ENCODE measurements at places on chromosomes 7 and 10. TPM values are rescaled to one million over a fixed set of nuclear protein-coding genes. Genes with fewer than 3 reads are reported as not detected.

GRCh38 chr7:10888861-10889260, 84.8 kb upstream of the PHF14 start:
- DNase-seq = no peak

DNA sequence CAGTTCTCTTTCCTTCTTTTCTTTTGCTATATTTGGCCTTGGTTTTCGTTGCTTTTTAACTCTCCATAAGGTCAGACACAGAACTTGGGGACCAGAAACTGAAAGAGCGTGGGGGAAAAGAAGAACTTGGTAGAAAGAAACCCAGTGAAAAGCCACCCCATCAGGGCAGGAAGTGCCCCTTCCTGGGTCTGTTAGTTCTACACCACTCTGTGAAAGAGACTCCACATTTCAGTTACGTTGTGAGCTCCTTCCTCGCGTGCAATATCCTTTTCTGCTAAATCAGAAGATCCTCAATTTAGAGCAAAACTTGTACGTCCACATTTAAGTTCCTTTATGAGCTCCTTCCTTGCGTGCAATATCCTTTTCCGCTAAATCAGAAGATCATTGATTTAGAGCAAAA, 220.6 kb upstream of the FOXK1 start:
- no peak for DNase-seq

DNA sequence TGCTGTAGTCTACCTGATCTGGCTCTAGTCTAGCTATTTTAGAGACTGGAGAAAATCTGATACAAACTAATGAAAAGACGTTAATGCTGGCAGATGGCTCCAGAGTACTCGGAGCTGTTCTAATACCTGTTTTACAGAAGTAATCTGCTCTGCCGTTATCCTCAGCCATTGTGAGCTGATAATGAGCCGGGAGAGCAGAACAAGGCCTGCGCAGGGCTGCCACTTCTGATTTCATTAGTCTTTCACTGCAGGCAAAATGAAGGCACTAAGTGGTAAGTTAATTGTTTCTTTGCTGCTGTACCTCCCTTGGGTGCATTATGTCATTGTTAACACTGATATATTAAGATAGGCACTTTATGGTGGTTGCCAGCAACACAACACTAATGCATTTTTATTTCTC, 456.4 kb upstream of the PFKP start:
- DNase-seq = no peak

The NEURL1 gene
- 7.9 TPM for total RNA-seq

- DNase-seq = no peak
Measured at GRCh38 chr10:128943111-128943510, 523.9 kb upstream of the MGMT start.

GRCh38 chr7:14751461-14751860, 151.1 kb downstream of the DGKB start:
- no peak for DNase-seq

GRCh38 chr10:91493313-91493712, 83.2 kb downstream of the HECTD2 start:
- peak; percentile 23 for DNase-seq

The PPP1R3C gene
- 0.31 TPM for total RNA-seq

The SORBS1 gene
- total RNA-seq = 12.7 TPM

The ZNF503 gene
- 0.37 TPM for total RNA-seq

GRCh38 chr10:30675791-30676718, 46.5 kb upstream of the LYZL2 start:
- DNase-seq = no peak

DNA sequence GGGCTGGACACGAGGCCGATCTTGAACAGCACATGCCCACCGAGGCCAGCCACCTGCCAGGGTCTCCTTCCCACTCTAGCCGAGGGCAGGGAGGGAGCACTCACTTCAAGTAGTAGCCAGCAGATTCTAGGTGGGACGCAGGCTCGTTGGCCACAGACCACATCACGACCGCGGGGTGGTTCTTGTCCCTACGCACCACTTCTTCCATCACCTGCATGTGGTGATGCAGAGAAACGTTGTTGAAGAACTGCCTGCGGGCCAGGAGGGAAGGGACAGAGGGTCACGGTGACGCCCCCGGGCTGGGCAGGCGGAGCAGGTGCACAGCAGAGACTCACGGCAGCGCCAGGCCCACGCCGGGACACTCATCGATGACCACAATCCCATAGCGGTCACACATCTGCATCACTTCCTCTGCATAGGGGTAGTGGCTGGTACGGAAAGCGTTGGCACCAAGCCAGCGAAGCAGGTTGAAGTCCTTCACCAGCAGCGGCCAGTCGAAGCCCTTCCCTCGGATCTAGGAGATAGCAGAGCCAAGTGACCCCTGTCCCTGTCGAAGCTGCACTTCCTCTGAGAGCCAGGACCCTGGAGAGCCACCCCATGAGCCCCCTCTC, 7.7 kb downstream of the GUSB start:
- DNase-seq = no peak

The FAM241B gene
- 8.4 TPM for total RNA-seq

DNA sequence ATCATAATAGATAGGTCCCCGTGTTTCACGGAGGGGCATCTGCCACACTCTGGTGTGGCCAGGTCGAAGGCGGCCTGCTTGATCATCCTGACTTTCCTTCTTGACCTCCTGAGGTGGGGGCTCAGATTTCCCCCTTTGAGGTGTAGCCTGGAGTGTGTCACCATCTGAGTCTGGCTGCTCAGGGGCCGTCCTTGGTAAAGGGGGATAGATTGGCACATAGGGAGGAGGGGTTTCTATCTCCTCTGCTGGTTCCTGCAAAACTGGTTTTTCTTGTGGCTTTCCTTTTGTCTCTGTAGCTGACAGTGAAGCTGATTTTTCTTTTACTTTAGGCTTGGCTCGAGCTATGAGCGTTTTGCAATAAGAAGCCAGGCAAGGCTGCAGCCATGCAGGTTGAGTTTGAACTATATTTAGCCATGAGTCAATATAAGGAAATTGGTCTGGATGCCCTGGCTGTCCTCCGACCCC, 7.1 kb upstream of the ZNF117 start:
- peak; percentile 22 for DNase-seq

DNA sequence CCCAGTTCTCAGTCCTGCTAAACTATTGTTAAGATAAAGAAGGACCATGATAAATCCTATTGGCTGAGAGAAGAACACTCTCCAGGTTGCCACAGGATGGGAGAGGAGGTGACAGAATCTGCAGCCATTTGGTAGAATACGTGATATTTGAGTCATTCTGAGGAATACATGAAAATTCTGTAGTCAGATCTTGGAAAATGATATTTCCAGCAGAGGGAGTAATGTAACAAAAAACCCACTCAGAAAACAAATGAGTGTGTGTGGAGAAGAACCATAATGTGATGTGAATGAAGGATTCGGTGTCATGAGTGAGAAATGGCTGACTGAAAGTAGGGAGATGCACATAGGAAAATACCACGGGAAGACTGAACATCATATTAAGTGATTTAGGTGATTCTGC, 128.5 kb upstream of the PFKP start:
- no peak for DNase-seq

GRCh38 chr10:131553121-131553520, 241.6 kb upstream of the TCERG1L start:
- no peak for DNase-seq

GRCh38 chr10:117610321-117610720, 67.8 kb downstream of the EMX2 start:
- peak; percentile 35 for DNase-seq

- no peak for DNase-seq
Measured at GRCh38 chr7:108460964-108461363, 4.7 kb upstream of the NRCAM start.

The UMAD1 gene
- total RNA-seq = 15.0 TPM

The NODAL gene
- total RNA-seq = 151 TPM

DNA sequence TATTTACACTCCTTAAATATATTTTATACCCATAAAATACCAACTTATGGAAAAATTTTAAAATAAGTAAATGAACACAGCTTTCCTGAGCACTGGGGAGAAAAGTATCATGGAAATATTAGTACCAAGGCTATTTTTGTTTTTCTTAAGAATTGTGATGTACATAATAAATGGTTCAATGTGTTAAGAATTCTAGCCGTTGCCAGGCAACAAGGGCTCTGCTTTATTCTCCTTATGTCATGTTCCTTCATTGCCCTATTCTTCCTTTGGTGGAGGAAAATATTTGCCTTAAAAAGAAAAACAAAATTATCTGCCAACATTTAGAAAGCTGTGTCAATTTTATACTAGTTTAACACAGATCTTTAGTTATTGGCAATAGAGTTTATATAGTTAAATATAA, 2.6 kb upstream of the ZPBP start:
- DNase-seq = no peak

GRCh38 chr10:132921818-132922807, 20.3 kb downstream of the CFAP46 start:
- no peak for DNase-seq

- peak; percentile 79 for DNase-seq
Measured at GRCh38 chr10:71978476-71978875, 14.3 kb downstream of the CHST3 start.

Measured in H7 (cell line).